ENCODE measurements at places on chromosomes 6 and 20.
A peak's percentile ranks its signal among the peaks of the same experiment; 100 is the strongest.

- no peak for DNase-seq
These were observed 374.2 kb downstream of the ZFAND3 start for GRCh38 chr6:38193481-38194281.

DNA sequence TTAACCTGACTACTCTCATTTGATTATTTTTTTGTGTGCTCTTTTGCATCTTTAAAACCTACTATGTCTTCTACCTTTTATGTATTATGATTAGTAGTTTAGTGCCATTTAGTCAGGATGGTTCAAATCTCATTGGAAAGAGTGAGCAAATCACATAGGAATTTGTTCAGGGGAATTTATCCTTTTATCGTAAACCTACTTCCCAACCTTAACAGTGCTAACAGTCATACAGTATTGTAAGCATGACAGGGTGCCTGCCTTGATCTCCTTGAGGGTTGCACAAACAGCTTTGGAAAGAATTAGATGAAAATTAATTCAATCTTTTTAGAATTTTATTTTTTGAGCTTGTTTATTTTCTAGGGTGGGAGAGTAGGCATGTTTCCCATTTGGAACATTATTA lies 18.3 kb downstream of the RNF8 start:
- DNase-seq = no peak

- no peak for DNase-seq
These were observed 7.0 kb downstream of the HELZ2 start for GRCh38 chr20:63567136-63567385.

DNA sequence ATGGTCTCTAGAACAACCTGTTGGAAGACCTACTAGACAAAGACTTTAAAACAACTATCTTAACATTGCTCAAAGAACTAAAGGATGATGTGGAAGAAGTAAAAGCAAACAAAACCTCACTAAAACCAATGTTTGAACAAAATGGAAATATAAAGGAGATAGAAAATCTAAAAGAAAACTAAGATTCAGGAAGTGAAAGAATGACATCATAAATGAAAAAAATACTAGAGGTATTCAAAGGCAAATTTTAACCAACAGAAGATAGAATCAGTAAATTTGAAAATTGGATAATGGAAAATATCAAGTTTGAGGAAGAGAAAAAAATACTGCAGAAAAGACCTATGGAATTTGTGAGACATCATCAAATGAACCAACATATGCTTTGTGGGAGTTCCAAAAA lies 914.1 kb upstream of the GJE1 start:
- DNase-seq = no peak

GRCh38 chr20:1934721-1935573 lies 39.7 kb downstream of the SIRPA start:
- peak; percentile 93 for DNase-seq

DNA sequence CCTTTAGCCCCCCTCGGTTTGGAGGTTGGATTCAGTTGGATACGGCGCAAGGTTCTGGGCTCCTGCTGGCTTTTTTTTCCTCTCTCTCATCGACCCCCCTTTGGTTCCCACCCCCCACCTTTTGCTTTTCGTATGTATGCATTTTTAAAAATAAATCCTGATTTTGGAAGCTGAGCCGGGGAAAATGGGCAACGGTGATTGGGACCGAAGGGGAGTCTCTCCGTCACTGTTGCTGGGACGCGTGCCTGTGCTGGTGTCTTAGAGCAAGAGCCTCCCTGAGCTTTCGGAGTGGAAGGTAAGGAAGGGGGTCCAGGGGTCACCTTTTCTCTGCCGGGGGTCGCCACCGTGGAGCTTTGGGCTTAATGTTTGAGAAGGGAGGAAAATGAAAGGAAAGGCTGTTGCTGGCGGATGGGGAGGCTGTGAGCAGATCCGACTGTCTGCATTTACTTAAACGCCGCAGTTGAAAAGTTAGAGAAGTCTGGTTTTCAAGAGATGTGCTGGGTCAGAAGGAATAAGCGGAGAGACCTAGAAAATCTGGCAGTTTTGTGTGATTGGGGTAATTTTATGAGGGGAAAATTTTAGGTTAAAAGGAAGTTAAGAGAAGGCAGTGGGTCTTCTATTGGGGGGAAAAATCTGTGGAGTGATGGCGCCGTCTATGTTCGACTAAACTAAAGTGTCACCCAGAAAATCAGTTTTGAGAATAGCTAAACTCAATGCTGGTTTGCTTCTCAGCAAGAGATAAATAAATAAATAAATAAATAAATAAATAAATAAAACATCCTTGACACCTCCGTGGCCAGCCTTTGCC lies 828 bp downstream of the ADGRB3 start:
- DNase-seq = peak; percentile 7

- peak; percentile 68 for DNase-seq
These were observed 8.9 kb upstream of the AHI1 start for GRCh38 chr6:135506270-135506997.

GRCh38 chr6:83132121-83132520 lies 60.9 kb downstream of the PGM3 start:
- peak; percentile 23 for DNase-seq
